Large intestine (tissue), 12 donors: ENCODE measurements at places on chromosomes 11 and 22. TPM values are rescaled to one million over a fixed set of nuclear protein-coding genes. Genes with fewer than 3 reads are reported as not detected.

TYR gene
- polyA plus RNA-seq = not detected

GRCh38 chr11:110454609-110455008 lies 24.9 kb downstream of the FDX1 start:
- no peak overlapping the region for H3K27ac ChIP-seq
- no peak overlapping the region for H3K4me3 ChIP-seq
- H3K36me3 ChIP-seq = peaks cover 18% of the 10 kb centered on the region
- no peak for DNase-seq
- H3K4me1 ChIP-seq = no peaks in the 10 kb centered on the region

GRCh38 chr11:73343076-73343873 lies 32.9 kb upstream of the RELT start:
- no peaks in the 10 kb centered on the region for H3K27me3 ChIP-seq
- peaks cover 8% of the 10 kb centered on the region for H3K4me1 ChIP-seq
- no peak for DNase-seq
- no peak overlapping the region for H3K27ac ChIP-seq

GRCh38 chr11:11451501-11452005 lies 98.5 kb upstream of the CSNK2A3 start:
- no peak overlapping the region for H3K4me3 ChIP-seq
- peaks cover 4% of the 10 kb centered on the region for H3K4me1 ChIP-seq
- DNase-seq = peak; percentile 72
- H3K27ac ChIP-seq = no peak overlapping the region
- H3K27me3 ChIP-seq = no peaks in the 10 kb centered on the region

DNA sequence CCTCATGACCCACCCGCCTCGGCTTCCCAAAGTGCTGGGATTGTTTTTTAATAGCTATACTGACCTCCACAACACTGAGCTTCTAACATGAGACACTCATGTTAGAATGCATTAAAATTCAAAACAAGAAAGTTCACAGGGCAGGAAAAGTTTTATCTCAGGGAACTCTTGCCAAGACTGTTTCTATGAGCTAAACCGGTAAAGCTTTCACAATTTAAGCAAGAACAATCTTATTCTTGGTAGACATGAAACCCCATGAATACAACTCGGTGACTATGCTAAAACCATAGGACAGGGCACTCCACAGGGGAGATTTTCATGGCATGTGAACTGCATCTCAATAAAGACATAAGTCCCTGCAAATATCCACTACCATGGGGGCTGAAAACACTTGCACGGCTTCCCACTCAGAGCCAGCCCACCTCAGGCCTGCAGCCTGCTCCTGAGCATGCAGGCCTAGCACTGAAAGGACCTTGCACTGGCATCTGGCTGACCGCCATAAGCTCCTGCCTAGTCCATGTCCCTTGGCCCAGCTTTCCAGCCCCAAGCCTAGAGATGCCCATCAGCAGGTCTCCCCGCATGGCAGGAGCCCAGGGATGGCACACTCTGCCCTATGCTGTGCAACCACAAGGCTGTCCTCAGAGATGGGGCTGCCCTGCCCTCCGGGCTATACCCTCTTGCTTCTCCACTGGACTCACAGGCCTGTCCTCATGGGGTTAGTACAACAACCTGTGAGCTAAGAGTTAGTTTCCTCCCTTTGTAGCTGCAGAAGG lies 58.4 kb downstream of the DGCR2 start:
- H3K4me1 ChIP-seq = peaks cover 12% of the 10 kb centered on the region
- no peak for DNase-seq
- H3K36me3 ChIP-seq = peaks cover 91% of the 10 kb centered on the region
- H3K4me3 ChIP-seq = no peak overlapping the region
- H3K27me3 ChIP-seq = no peaks in the 10 kb centered on the region
- no peak overlapping the region for H3K27ac ChIP-seq

GRCh38 chr11:38937709-38938108 lies 2339.7 kb upstream of the RAG2 start:
- no peak for DNase-seq
- no peaks in the 10 kb centered on the region for H3K4me1 ChIP-seq
- H3K36me3 ChIP-seq = no peaks in the 10 kb centered on the region

DNA sequence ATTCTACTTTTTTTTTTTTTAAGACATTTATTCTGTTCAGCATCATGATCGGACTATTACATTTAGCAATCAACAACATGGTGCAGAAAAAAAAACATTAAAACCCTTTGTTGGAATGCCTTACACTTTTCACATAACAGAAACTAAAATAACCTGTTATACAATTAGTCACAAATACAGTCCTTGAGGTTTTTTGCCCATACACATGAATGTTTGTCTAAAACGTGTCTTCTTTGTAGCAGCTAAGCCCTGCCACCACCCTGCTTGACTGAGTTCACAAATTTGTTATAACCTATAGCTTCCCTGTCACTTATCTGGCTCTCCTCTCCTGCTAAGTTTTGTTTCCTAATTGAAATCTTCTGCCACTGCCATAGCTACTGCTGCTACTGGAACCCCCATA lies 75.4 kb upstream of the ARHGAP20 start:
- DNase-seq = no peak
- H3K36me3 ChIP-seq = no peaks in the 10 kb centered on the region
- no peaks in the 10 kb centered on the region for H3K4me1 ChIP-seq

- no peaks in the 10 kb centered on the region for H3K36me3 ChIP-seq
- H3K27me3 ChIP-seq = no peaks in the 10 kb centered on the region
- DNase-seq = no peak
- no peak overlapping the region for H3K4me3 ChIP-seq
- peaks cover 18% of the 10 kb centered on the region for H3K4me1 ChIP-seq
These were observed 16.8 kb downstream of the FZD4 start for GRCh38 chr11:86938203-86938899.
